ENCODE measurements at places on chromosomes 6 and 20.

DNA sequence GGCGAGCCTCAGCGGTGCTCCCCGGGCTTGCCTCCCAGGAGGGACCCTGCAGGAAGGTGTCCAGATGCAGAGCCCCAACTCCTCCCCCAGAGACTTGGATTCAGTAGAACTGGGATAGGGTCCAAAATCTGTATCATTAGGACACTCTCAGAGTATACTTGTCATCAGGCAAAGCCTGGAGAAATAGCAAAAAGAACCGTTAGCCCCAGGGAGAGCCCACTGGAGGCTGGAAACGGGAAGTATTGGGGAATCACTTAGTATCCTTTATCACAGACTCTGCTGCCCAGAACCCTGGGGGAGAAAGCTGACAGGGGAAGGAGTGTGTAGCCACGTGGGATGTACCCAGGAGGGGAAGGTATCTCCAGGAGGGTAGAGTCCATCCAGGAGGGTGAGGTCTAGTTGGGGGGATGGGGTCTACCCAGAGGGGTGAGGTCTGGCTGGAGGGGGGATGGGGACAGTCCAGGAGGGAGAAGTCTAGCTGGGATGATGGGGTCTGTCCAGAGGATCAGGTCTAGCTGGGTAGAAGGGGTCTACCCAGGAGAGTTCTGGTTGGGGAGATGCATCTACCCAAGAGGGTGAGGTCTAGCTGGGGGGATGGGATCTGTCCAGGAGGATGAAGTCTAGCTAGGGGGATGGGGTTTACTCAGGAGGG, 107.2 kb downstream of the LY86 start:
- DNase-seq, result no peak

DNA sequence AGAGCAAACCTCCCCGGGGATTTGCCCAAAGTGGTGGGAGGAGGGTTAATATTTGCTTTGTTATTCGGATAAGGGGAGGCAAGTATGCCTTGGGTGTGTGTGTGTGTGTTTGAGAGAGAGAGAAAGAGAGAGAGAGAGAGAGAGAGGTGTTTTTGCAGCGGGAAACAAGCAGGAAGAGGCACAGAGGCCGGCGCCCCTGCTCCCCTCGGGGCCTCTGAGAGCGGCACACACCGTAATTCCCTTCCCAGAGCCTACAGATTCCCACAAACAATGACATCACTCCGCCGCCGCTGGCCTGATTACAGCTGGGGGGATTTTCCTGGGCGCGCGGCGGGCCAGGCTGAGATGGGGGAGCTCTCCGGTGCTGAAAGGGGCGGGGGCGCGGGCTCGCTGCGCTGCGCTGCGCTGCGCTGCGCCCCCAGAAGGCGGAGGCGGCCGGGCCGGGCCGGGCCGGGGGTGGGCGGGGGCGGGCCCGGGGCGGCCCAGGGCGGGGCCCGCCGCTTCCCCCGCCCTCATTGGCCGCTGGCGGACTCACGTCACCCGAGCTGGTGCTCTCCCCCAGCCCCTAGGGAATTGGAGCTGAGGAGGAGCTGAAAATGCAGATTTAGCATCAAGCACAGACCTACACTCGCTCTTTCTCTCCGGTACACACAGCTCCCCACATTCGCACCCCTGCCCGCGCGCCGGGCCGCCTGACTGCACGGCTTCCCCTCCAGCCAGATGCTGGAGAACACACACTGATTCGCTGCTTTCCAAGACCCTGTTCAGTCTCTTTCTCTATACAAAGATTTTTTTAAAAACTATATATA, at the start of gene PCSK2:
PCSK2 (plus strand) TSS at position 631 of the 809 bp plus-strand sequence. CDS start 266 bp downstream, outside the sequence.
- no peak for DNase-seq

- no peak for DNase-seq
Observed at GRCh38 chr6:45472382-45472781, 94.6 kb upstream of the SUPT3H start.

DNA sequence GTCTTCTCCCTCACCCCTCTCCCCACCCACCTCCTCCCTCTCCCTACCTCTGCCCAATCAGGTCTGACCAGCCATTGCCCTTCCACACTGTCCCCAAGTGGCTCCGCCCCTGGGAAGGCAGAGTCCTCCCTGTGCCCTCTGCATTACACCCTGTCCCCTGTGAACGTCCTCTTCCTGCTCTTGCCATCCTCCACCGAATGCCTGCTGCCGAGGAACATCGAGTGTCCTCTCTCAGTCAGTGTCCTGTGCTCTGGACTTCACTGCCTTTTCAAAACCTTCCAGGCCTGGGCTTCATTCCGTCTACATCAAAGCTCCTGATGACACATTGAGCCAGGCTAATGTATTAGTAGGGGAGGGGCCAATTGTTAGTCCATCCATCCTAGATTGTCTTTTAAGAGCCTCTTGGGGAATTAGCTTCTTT, 3.3 kb upstream of the PACSIN1 start:
- DNase-seq, result no peak

- DNase-seq, result no peak
Observed at GRCh38 chr6:156057869-156058268, 602.2 kb upstream of the NOX3 start.

- no peak for DNase-seq
Observed at GRCh38 chr20:63081831-63082230, 75.1 kb upstream of the BHLHE23 start.

- peak; percentile 15 for DNase-seq
Observed at GRCh38 chr6:136647363-136647852, 97.2 kb upstream of the MAP7 start.

DNA sequence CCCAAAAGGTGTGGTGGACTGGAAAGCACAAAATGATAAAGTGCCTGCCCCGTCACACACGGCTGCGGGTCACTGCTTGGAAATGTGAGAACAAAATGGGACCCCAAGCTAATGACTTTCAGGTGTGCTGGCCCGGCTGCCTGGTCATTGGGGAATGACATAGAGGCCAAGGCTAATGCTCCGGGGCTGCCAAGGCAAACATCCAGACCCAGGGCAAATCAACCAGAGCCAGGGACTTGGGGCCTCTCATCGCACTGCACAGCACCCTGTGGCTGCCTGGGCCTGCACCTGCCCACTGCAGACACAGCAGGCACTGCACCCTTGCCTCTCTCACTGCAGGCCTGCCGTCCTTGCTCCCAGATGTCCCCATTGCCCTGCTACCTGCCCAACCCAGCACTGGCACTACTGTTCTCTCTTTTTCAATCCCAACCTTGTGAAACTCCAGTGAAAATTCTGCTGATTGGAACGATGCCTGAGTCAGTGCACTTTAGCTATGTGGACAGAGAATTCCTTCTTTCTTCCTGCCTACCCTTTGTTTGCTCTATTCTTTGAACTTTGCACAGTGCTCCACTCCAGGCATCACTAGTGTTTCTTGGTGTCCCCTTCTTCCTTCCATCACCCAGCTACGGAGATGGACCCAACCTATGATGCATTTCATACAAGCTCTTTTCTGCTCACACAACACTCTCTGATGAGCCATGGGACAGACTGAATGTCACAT, 849.5 kb downstream of the MAFB start:
- no peak for DNase-seq

DNA sequence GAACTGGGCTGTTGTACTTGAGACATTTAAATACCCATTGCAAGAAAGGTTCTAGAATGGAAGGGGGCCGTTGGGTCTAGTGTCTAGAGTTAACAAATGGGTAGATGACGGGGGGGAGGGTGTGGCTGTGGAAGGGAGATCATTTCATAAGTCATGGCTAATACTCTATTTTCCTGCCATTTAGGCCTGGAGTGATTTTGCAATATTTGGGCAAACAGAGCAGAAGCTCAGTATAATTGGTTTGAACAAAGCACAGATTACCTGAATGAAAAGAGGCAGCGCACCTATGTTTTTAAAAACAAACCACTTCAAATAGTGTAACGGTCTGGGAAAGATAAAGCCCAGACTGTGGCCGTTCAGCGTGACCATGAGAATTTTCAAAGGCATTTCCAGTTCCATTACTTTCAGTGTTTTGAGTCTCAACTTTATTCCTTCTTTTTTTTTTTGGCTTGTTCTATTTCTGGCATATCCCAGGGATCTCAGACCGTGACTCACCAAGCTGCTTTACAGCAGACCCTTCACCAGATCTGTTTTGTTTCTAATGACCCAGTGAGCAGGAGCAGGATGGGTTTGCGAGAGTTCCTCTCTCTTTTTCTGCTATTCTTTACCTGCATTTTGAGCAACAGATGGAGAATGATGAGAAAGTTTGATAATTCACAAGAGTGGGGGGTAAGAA, 73.7 kb downstream of the LYRM2 start:
- no peak for DNase-seq

DNA sequence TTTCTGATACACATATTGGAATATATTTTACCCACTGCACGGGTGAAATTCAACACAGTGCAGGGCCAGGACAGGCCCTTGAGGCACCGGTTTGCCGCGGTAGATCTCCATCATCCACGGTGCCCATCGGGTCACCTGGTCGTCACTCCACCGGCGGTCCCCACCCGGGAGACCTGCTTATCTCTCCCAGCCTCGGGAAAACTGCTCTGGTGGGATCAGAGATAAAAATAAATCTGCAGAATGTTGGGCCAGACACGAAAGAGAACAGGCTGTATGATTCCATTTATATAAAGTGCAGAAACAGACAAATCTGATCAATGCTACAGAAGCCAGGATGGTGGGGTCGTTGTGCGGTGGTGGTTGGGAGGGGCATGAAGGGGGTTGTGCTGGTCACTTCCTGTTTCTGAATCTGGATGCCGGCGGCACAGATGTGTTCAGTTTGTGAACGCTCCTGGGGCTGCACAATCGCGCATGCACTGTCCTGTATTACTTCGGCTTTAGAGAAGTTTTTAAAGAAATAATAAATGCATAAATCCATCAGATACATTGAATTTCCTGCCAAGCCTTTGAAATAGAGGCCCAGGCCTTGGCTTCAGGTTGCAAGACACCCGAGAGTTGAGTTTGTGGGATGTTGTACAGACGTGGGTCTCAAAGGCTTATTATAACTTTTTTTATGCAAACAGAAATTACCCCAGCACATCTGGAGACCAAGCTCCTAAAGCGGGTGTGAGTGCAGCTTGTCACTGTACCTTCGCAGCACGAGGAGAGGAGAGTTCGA, 54.3 kb downstream of the ANKRD60 start:
- no peak for DNase-seq

- DNase-seq, result no peak
Observed at GRCh38 chr6:139531148-139532115, 157.0 kb upstream of the CITED2 start.

- DNase-seq, result no peak
Observed at GRCh38 chr6:92910646-92911045, 508.7 kb downstream of the EPHA7 start.

DNA sequence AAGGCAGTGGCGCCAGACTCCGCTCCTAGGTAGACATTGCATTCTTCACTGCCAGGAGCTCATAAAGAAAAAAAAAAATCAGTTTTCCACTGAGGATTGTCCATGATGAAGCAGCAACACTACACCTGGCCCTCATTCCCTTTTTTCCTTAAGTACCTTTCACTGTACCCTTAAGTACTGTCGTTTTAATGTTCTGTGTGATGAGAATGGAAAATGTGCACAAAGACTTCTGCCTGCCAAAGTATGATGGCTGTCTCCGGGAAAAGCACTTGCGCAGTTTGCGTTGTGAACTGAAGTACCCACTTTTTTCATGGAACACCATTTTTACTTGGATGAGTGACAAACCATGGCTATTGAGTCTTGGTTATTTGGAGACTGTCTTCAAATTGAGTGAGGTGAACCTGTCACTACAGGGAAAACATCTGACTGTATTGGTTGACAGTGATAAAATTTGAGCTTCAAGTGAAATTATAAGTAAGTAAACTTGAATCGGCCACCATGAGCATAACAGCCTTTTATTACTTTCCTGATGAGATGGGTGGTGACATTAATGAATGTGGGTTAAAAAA, 104.8 kb downstream of the NCOA3 start:
- no peak for DNase-seq

DNA sequence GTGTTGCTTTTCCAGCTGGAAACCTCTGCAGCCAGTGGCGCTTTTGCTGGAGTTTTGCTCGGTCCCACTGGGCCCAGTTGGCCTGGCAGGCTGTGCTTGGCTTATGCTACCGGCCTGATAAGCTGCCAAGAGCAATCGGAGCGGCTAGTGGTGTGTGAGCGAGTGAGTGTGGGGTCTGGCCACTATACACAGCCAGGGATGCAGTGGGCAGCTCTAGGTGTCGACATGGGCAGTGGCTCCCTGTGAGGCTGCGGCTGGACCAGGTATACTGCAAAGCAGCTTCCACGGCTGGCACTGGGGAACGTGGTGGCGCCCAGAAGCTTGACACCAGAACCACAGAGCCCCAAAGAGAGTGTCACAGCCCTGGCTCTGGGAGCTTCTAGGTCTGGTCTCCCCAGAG, 996.5 kb downstream of the GRIK2 start:
- no peak for DNase-seq

GRCh38 chr20:63895202-63895951, 451 bp downstream of the DNAJC5 start:
- no peak for DNase-seq

DNA sequence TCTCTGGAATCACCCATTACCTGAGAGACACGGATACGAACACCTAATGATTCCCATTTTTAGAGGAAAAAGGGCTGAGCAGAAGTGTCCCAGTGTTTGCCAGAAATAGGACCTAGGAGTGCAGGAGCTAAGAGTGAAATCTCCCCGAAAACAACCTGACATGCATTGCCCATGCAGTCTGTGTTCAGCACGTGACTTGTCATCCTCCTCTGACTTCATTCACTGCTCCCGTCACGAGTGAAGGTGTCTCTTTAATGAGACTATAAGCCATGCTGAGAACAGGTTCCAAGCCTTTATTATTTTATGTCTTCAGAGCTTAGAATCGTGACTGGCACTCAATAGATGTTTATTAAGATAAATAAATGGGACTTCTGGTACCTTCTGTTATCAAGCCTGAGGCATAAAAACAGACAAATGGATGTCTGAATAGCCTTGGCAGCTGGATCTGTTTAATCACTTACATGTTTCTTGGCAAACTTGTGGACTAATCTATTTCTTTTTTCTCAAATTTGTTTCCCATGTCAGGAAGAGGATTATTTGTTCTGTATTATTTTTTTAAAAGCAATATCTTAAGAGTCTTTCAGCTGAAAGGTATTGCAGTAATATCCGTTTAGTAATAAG, 3.7 kb upstream of the MLIP start:
- DNase-seq, result no peak

- DNase-seq, result no peak
Observed at GRCh38 chr6:13252790-13253189, 75.5 kb downstream of the TBC1D7 start.

GRCh38 chr6:159045801-159046200, 1.0 kb upstream of the TAGAP start:
- no peak for DNase-seq

GRCh38 chr6:8113131-8113654, 10.8 kb upstream of the EEF1E1 start:
- no peak for DNase-seq

DNA sequence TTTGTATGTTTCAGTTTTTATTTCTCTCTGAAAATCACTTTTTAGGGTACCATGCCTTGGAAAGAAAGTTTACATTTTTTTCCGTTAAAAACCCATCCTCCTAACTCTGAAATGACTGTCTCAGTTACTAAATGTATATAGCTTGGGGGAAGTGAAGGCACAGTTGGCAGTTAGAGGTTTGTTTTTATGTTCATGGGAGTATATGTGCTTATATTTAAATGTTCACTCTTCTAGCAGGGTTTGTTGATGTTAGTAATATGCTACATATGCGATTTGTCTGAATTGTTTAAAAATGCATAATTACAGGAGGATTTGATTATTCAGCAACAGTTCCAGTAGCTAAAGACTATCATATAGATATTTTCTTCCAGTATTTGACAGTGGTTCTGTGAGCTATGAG, 31.1 kb downstream of the CDKAL1 start:
- no peak for DNase-seq
